Caco-2 (cell line): ENCODE measurements at places on chromosomes 2 and 18.
A peak's percentile ranks its signal among the peaks of the same experiment; 100 is the strongest.

DNA sequence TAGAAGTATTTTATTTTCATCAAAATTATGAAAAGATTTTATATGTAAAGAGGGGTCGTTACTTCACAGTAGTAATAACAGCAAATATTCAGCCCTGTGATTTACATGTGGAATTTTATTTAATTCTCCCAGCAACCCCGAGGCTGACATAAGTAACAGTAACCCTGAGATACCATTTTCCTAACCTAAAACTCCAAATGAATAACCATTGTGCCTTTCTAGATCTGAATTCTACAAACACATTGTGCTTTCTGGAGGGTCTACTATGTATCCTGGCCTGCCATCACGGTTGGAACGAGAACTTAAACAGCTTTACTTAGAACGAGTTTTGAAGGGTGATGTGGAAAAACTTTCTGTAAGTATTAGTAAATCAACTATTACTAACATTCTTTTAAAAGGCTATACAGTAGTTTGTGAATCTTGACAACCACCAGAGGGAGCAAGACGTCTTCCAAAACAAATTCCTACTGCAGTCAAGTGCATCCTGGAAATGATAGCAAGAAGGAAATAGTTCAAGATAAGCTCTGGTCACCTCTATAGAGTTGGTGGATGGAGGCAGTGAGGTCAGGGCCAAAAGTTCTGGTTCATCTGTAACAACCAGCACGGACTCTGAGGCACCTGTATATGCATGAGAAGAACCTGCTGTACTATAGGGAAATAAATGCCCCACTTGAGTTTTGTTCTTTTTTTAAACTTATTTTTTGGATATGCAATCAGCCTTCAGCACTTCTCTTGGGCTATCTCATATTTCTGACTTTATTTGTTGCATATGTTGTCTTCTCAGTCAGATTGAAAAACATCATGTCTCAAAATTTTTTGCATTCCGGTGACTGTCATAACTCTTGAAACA, 37.4 kb downstream of the ACTR2 start:
- DNase-seq = peak; percentile 68

DNA sequence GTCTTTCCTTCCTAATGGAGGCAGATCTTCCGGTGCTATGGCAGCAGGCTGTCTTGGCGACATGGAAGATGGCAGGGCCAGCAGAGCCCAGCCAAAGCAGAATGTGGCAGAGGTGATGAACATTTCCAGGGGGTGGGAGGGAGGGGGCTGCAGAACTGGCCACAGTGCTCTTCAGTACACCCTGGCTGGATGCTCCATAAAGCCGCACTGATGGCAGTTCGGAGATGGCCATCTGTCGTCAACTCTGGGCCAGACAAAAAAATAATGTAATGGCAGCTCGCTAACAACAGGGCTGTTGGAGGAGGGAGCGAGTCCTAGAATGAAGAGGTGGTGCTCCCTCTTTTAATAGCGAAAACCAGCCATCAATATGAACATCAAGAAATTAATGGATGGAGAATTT, 271.0 kb downstream of the ZNF521 start:
- DNase-seq = no peak

DNA sequence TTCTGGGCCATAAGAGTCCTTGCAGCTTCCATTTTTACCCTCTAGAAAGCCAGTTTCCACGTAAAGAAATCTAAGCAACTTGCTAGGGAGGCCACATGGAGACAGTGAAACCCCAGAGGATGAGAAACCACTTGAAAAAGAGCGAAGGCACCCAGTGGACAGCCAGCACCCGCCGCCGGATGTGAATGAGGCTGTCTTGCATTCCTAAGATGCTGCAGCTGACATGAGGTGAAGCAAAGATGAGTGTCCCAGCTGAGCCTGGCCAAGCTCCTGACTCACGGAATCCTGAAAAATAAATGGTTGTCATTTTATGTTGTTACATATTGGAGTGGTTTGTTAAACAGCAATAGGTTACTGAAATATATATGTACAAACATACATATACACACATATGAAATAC, 65.9 kb upstream of the STPG4 start:
- DNase-seq = no peak

GRCh38 chr18:10564975-10565773, 39.3 kb downstream of the NAPG start:
- no peak for DNase-seq

GRCh38 chr2:57990118-57990725, 56.4 kb upstream of the VRK2 start:
- DNase-seq = no peak

- DNase-seq = peak; percentile 2
Measured at GRCh38 chr2:41495050-41495449, 552.8 kb upstream of the PKDCC start.

GRCh38 chr2:186959486-186959885, 110.5 kb upstream of the ZSWIM2 start:
- no peak for DNase-seq

- DNase-seq = no peak
Measured at GRCh38 chr2:151472966-151473365, 63.3 kb downstream of the RIF1 start.

- no peak for DNase-seq
Measured at GRCh38 chr18:22009242-22009641, 160.1 kb upstream of the GATA6 start.

DNA sequence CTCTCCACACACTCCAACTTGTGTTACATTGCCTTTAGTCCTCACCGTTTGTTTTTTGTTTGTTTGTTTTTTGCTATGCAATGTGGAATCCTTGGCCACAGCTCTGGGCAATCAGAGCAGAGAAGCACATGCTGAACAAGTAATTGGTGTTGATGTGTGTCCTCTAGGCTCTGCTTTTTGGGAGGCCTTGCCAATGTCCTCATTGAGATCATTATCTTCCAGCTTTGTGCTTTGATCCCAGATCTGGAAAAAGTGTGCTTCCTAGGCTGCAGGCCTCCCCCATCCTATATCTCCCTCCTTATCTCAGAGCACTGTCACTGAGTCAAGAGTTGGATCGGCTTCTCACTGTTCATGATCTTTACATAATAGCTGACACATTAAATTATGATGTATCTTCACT, 25.9 kb downstream of the OSR1 start:
- no peak for DNase-seq
